ENCODE measurements at places on chromosomes 1 and 21.

DNA sequence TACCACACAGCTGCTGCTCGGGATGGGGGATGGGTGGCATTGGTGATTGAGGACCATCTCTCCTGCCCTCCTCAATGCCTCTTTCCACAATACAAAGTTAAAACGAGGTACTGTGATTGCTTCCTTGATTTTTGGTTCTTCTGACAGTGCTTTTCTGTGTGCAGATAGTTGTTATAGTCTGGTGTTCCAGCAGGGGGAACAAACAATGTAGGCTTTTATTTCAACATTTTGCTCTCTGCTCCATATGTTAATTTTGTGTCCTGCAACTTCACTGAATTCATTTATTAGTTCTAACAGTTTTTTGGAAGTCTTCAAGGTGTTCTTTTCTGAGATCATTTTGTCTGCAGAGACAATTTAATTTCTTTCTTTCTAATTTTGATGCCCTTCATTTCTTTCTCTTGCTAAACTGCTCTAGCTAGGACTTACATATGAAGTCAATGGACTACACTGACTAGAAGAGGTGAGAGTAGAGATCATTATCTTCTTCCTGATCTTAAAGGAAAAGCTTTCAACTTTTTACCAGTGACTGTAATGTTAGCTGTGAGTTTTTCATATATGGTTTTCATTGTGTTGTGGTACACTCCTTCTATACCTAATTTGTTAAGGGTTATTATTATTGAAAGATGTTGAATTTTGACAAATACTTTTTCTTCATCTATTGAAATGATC, 45.4 kb downstream of the TNFSF18 start:
- no peak for DNase-seq

GRCh38 chr1:160880216-160880615, 4.8 kb downstream of the ITLN1 start:
- no peak for DNase-seq

DNA sequence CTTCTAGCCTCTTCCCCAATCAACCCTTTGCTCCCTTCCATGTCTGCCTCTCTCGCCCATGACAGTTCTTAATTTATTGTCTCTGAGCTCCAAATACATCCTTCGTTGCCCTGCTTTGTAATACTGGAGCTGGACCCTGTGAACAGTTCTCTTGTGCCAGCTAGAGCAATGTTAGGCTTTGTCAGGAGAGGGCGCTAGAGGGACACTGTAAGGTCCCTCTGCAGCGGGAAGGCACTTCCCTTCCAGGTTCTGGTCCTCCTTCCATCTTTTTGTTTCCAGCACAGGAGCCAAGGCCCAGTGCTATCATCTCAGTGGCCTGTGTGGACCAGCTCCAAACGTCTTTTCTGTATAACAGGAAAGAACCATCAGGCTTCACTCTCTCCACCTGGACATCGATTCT, 95.9 kb downstream of the PTPRU start:
- peak; percentile 14 for DNase-seq

DNA sequence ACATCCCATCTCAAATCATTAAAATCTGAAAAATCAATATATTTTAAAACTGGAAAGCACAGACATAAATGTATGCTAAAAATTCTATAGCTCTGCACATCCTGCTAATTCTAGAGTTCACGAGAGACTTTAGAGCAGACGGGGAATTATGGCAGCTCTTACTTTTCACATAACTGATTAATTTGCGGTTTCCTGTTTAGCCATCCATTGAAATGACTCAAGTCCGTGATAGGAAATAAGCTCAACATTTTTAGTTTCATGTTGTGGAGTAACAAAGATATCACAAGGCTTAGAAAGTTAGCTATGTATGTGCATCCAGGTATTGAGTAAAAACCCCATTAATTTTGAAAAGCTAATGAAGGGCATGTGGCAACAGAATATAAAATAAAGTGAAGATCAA, 123.2 kb downstream of the SMYD2 start:
- DNase-seq, result no peak

- no peak for DNase-seq
Observed at GRCh38 chr1:186298851-186299250, 76.2 kb downstream of the TPR start.
